Neural progenitor cell (in vitro differentiated cells): ENCODE measurements at places on chromosomes 3 and 15. TPM values are rescaled to one million over a fixed set of nuclear protein-coding genes. Genes with fewer than 3 reads are reported as not detected.

Gene MNS1
- 3.0 and 6.2 TPM in 2 replicates for total RNA-seq

Gene ARPP21
- 0.19 TPM in 1 of 2 replicates, not detected in the other for total RNA-seq

Gene GPR171
- not detected in 2 replicates for total RNA-seq

Gene RBPMS2
- 0.15 and 1.8 TPM in 2 replicates for total RNA-seq

Gene CACNA1D
- 0.25 and 4.7 TPM in 2 replicates for total RNA-seq

Gene ATP13A4
- 0.32 and 0.40 TPM in 2 replicates for total RNA-seq

Gene GP9
- total RNA-seq = not detected in 2 replicates

Gene TICRR
- 19.6 and 25.7 TPM in 2 replicates for total RNA-seq

Gene CRTAP
- total RNA-seq = 127 and 137 TPM in 2 replicates

Gene RPL39L
- total RNA-seq = 49.1 and 52.3 TPM in 2 replicates

Gene UPK1B
- 0.65 TPM in 1 of 2 replicates, not detected in the other for total RNA-seq

Gene ALS2CL
- total RNA-seq = 0.71 and 1.3 TPM in 2 replicates
